ENCODE measurements at places on chromosomes 3 and 15. TPM values are rescaled to one million over a fixed set of nuclear protein-coding genes. Genes with fewer than 3 reads are reported as not detected.

- no peak for DNase-seq
Observed at GRCh38 chr3:15795651-15796308, 2.0 kb downstream of the ANKRD28 start.

DNA sequence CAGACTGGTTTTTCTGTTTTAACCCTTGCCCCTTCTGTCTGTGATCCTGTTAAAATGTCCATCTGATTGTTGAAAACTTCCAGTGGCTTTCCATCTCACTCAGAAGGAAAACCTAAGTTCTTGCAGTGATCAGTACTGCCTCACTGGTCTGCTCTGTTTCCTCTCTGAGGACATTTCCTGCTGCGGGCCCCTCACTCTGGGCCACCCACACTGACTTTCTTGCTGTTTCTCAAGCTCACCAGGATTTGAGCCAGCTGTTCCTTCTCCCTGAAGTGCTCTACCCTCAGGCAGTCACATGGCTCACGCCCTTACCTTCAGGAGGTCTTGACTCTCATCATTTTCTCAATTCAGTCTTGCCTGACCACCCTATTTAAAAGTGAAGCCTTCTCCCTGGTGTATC, 1.8 kb downstream of the GRK7 start:
- DNase-seq, result no peak

DNA sequence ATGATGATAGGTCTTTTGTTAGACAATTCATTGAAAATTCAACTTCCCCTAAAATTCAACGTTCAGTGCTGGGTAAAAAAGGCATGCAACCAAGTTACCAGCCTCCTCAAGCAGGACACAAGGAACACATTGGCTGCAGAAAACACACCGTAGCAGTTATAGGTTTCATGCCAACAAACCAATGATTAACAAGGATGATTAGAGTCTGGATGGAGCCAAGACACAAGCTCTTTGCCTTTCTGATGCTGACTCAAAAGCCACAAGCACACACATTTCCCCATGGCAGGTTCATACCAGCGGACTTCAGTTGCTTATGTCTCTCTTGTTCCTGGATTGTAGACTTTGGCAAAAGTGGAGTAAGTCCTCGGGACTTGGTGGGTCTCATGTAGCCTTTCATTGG, 105.8 kb downstream of the DHX30 start:
- DNase-seq, result no peak

DNA sequence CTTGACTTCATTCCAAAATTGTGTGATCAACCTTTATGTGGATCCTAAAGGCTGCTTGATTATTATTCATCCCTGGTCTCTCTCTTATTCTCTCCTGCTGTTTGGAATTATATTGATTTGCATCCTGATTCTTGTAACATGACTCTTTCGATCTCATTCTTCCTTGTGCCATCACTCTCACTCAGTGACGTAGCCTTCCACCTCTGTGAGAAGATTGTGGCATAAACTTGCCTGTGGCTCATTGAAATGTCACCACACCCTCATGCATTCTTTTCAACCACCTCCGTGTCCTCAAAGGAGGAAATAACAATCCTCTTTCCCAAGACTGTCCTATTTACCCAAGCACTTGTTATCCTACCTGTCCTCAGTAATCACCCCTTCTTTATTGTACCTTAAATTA, 41.3 kb upstream of the GCNT3 start:
- no peak for DNase-seq

DNA sequence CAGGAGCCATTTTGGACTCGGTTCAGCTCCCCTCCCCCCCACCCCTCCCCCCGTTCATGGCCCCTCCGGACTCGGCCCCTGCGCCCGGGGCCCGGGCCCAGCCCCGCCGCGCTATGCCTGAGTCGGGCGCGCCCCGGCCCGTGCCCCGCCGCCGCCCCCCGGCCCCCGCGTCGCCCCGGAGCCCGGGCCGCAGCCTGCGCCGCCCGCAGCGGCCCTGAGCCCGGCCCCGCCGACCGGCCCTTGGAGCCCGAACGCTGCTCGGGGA, 155 bp downstream of the ACVR2B start:
- no peak for DNase-seq

- no peak for DNase-seq
Observed at GRCh38 chr3:62830727-62831322, 44.4 kb downstream of the CADPS start.

DNA sequence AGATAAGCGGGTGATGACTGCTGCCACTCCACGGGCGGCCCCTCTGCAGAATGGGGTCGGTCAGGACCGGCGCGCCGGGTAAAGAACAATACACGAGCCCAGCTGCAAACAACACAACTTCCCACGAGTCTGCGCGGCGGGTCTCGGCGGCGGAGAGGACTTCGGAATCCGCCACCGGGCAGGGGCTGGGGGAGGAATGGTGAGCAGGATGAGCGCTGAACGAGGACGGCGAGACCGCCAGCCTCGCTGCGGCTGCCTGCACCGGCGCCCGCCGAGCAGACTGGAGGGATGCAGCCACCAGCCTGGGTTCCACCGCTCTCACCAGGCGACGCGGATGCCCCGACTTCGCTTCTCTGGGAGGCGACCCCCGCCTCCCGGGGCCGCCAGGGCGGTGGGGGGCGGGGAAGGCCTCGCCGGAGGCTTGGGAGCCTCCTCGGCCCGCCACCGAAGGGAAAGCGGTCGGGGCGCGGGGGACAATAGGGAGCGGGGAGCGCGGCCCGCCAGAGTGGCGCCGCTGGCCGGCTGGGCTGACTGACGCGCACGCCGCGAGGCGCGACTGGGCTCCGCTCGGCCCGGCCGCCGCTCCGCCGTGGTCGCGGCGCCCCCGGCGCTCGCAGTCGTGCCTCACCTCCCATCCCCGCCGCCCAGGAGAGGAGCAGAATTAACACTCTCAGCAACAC, 515 bp downstream of the ADAM10 start:
- DNase-seq, result no peak

- no peak for DNase-seq
Observed at GRCh38 chr15:49223536-49224274, 53.7 kb downstream of the GALK2 start.

- DNase-seq, result peak; percentile 2
Observed at GRCh38 chr3:189824629-189825312, 193.6 kb downstream of the TP63 start.

TM4SF1 gene
- 898 TPM for total RNA-seq

DNA sequence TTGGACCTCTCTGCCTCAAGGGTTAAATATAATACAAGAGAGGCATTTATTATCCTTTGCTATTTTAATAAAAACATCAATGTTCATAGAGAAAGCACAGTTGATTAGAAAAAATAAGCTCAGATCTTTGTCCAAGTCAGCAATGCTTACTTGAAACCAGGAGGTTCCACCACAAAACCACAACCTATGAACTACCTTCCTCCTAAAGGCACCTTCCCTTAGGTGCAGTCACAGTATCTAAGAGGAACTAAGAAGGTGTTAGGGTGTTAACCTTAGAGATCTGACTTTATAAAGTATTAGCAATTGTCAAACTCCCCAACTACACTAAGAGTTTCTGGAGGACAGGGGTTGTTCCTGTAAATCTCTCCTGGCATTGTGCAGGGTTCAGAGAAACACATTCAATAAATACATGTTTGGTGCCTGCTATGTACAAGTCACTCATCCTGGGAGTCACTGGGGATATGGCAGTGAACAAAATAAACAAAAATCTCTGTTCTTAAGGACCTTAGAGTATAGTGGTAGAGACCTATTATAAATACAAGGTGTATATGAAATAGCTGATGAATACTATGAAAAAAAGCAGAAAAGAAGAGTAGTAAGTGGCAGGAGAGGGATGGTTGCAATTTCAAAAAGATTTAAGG, 208.6 kb downstream of the NFKBIZ start:
- no peak for DNase-seq

CD86 gene
- total RNA-seq, result not detected

DNA sequence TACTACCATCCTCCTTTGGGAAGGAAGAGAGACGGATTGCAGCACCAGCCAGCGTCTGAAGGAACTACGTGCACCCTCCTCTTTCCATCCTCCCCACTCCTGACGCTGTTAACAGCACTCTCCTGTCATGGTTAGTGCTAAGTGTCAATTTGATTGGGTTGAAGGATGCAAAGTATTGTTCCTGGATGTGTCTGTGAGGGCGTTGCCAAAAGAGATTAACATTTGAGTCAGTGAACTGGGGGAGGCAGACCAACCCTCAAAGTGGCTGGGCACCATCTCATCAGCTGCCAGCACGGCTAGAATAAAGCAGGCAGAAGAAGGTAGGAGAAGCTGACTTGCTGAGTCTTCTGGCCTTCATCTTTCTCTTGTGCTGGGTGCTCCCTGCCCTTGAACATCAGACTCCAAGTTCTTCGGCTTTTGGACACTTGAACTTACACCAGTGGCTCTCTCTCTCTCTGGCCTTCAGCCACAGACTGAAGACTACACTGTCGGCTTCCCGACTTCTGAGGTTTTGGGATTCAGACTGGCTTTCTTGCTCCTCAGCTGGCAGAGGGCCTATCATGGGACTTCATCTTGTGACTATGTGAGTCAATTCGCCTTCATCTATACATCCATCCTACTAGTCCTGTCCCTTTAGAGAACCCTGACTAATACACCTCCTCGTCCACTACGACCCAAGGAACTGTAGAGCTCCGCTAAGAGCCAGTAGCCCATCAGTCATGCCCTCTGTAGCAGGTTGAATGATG, 128.2 kb upstream of the HES1 start:
- DNase-seq, result no peak

DNA sequence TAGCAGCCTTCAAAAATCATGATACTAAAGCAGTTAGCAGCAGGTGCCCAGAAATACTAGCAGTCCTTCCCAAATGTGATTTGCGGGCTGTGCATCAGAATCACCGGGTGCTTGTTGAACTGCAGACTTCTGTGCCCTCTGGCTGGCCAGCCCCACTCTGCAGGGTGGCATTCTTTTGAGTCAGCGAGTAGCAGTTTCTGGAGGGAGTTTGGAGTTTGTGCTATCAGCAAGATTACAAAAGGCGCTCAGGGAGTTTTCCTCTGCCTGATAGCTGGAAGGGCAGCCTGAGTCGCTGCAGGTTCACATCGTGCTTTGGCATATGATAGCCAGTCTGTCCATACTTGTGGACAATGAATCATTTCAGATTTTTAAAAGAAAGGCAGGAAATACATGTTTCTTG, 57.6 kb downstream of the CLDN11 start:
- DNase-seq, result no peak

GRCh38 chr15:31459400-31459748, 132.7 kb downstream of the KLF13 start:
- no peak for DNase-seq

FSTL1 gene
- total RNA-seq, result 88.9 TPM

GRCh38 chr3:183587336-183587735, 31.8 kb upstream of the KLHL6 start:
- DNase-seq, result no peak

GRCh38 chr3:56915966-56916586, 114.3 kb upstream of the ARHGEF3 start:
- no peak for DNase-seq

GRCh38 chr3:47554335-47554734, 24.3 kb downstream of the CSPG5 start:
- DNase-seq, result no peak

DNA sequence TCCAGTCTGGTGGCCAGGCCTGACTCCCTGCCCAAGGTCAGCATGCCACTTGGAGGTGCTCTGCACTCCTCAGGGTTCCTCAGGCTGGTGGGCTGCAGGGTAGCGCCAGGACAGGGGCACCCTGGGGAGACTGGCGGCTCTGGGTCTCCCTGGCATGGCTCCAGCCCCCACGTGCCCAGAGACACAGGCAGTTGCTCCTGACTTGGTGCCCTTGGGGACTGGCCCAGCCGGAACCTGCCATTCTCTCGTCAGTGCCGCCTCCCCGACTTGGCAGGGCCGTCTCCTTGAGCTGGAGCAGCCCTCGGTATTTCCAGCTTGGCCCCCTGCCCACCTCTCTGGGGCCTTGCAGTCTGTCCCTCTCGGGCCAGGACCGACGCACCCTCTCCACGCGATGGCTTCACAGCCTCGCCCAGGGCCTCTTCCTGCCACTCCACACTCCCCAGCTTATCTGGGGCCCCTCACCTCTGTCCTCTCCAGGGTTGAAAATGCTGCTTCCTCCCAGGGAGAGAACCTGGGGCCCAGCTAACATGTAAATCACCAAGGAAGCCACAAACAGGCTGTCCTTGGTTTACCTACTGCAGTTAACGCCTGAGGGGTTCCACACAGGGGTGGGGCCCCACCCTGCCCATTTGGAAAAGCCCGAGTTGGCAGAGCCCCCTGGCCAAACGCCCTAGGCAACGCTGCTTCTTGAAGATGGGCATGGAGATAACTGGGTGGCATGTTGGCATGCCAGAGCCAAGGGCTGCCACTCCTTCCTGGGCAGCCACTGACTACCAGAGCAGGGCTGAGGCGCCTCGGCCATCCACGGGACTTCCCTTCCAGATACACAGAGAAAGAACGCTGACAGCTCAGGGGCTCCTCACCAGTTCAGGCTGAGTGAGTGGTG, 61.4 kb downstream of the SMAD6 start:
- DNase-seq, result no peak

DNA sequence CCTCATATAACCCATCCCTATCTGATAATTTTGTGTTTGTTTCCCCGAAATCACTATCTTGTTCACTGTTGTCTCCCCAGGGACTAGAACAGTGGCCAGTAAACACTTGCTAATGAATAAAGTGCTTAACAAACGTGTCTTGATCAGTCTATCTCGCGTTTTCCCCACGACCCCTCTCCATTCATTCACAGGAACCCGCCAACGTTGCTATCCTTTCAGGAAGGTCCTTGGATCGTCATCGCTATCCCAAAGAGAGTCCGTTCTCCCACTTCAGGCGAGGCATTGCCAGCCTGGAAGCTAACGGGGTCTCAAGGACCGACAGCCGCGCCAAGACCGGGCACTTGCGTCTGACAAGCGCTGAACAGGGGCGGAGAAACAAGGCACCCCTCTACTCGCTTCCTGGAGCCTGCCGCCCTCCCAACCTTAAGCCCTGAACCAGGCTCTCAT, 344 bp downstream of the LINS1 start:
- DNase-seq, result no peak

- no peak for DNase-seq
Observed at GRCh38 chr15:81157195-81157938, 23.3 kb downstream of the CFAP161 start.

DNA sequence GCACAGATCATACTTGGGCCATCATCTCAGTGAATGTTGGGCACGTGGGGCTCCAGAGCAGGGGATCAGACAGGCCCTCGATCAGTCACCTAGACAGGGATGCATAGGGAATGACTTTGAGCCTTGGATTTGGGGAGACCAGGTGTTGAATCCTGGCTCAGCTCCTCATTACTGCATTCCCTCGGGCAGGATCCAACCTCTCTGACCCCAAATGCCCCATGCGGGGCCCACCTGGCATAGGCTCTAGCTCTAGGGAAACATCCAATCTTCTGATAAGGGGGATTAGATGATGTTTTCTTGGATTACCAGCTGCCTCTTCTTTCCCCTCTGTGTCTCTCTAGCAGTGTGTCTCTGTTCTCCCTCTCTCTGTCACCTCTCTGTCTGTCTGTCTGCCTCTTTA, 22.7 kb downstream of the LOXL1 start:
- DNase-seq, result no peak

USP4 gene
- total RNA-seq, result 7.9 TPM

DNA sequence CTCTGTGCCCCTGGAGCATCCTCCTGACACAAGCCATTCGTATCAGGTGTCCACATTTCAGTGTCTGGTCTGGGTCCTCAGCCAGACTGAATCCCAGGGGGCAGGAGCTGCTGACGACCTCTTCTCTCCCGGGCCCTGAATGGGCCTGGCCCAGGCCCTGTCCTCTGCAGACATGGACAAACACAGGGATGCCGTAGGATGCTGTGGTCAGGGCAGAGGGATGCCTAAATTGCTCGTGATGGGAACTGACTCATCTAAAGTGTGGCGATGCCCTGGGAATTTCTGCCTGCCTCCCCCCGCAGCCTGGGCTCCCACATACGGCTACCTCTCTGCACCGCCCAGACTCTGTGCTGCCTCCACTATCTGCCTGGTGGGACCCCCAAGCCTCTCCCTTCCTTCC, 58.5 kb upstream of the CTSH start:
- DNase-seq, result no peak
